ENCODE measurements at places on chromosomes 16 and 17.

GRCh38 chr17:16328997-16329396 is 24.3 kb downstream of the CENPV start:
- DNase-seq, result no peak

- no peak for DNase-seq
Measured at GRCh38 chr16:57962756-57963155, 8.2 kb downstream of the CNGB1 start.

DNA sequence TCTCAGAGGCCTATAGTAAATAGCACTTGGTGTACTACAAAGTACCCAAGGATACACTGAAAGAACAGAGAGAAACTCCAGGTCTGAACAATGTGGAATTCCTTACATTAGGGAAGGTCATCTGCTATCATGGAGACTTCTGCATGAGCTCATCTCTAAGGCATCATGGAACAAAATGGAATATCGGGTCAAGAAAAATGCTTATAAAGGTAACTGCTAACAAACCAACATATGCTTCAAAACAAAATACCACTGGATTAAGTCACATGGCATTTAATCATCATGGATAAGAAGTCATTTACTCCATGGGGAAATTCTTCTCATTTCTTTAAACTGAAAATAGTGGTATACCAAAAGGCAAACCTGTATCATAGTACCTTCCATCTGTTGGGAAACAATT is 34.2 kb downstream of the TXNDC11 start:
- DNase-seq, result no peak

GRCh38 chr17:56708220-56708558 is 114.7 kb downstream of the NOG start:
- DNase-seq, result no peak

DNA sequence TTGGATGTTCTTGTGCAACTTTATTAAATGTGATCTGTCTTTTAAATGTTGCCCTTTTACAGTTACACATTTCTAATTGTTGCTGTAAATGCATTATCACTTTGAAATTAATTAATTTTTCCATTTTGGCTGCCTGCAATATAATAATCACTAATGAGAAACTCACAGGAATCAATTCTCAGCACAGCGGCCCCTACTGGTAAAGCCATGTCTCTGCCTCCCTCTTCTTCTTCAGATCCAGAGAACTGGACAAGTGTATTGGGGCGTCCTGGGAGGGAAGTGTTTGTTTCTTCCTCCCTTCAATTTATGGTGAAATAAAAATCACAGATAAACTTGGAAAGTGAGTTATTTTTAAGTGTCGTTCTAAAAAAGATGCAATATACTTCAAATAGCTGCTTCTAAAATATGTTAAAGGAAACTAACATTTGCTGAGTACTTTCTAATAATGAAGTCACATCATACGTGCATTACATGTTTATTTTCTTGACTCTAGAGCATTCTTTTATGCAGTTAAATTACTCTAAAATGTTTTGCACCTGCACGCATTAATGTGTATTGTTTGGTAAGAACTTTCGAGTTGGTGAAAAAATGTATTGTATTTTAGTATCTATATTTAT is 338.0 kb downstream of the WWOX start:
- DNase-seq, result peak; percentile 40

- no peak for DNase-seq
Measured at GRCh38 chr17:57033296-57033695, 51.8 kb upstream of the AKAP1 start.
